ENCODE measurements at places on chromosomes 13 and 19.

DNA sequence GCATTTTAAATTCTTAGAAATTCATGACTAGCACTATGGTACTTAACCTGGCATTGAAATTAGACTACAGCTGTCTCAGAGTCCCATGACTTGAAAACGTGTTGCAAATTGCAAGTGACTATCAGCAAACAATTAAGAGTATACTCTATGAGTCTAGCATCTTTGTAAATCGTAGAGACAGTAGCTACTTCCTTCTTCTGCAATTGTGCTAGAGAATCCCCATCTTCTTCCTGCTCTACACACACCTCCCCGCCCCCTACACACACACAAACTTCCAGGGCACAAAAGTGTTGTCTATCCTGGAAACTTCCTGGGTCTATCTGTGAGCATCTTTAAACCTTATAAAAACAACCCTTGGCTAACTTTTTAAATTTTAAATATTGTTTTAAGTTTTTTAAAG, 35.2 kb upstream of the MIR17HG start:
- no peak for DNase-seq

GRCh38 chr13:30600496-30600895, 17.2 kb upstream of the USPL1 start:
- DNase-seq: no peak

- no peak for DNase-seq
Observed at GRCh38 chr13:35764326-35765015, 288.0 kb upstream of the MAB21L1 start.

DNA sequence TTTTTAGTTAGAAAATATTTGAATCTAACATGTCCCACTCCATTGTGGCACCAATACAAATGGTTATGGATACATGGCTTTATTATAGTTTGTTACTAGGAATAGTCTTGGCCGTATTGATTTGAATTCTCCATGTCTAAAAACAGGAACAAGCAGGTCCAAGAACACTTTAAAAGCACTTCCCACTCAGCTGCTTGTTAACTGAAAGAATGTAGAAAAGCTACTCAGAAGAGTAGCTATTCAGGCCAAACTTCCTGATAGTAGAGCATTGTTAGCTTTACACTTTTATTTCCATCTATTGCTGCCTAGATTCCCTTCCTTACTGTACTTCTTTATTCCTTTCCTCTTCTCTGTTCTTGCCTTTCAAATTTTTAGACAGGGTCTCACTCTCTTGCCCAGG, 6.9 kb downstream of the PIBF1 start:
- no peak for DNase-seq

DNA sequence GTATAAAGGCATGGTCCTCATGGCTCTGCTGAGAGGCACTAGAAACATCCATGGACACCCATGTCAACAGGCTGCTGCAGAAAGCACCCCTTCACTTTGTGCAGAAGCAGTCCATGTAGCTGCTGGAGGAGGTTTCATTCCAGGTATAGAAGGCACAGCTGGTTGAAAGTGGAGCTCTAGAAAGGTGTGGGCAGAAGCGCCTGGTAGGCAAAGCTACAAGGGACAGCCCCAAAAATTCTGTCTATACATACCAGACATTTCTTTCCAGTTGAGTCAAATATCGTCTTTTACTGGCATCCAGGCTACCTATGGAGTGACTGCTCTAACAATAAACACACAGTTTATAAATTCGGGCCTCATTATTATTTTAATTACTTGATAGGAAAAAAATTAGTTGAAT, 129.3 kb downstream of the ENOX1 start:
- DNase-seq: no peak

Data from stimulated activated CD4-positive, alpha-beta T cell treated with anti-CD3 and anti-CD28 coated beads, Interleukin-1b, Interleukin-23, amount 100 ng/mL, for 1 hour (primary cell).